ENCODE measurements at places on chromosomes 4 and X.

GRCh38 chrX:40104630-40104984, 6.8 kb upstream of the BCOR start:
- DNase-seq = no peak

DNA sequence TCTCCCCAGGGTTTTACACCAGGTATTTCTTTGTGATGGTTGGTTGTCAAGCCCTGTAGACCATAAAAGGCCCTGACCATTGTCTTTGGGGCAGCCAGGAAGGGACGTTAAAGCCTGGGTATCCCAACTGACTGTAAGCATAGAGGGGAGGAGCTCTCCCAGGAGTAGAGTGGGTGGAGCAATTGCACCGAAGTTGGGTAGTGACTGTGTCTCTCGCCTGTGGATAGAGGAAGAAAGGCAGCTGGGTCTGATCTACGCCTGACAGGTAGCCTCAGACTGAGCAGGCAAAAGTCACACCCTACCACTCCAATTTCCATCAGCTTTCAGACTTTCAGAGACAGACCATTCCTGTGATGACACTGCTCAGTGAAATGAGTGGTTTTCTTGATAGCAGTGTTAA, 123.3 kb downstream of the KLHL8 start:
- DNase-seq = no peak

DNA sequence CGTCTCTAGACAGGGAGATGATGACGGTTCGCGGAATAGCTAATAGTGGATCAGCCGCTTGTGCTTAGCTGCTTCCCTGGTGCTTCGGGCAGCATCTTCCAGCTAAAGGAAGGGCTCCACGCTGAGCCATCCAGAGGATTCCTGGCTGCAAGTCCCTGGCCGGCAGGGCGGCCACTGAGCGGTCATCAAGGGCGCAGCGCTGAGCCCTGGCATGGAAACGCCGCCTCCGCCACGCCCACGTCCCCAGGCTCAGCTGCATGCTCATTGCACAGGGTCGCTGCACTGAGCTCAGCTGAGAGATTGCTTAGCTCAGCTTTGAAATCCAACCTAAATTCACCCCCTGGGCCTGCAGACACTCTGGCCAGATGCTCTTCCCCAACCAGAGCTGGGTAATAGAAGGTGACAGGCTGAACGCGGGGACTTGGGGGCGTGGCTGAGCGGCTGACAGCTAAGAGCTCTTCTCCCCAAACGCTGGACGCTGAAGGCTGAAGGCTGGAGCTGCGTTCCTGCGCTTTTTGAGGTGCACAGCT, 118.2 kb upstream of the KIT start:
- no peak for DNase-seq

GRCh38 chr4:172514801-172515200, 653.8 kb upstream of the GALNT7 start:
- DNase-seq = no peak

DNA sequence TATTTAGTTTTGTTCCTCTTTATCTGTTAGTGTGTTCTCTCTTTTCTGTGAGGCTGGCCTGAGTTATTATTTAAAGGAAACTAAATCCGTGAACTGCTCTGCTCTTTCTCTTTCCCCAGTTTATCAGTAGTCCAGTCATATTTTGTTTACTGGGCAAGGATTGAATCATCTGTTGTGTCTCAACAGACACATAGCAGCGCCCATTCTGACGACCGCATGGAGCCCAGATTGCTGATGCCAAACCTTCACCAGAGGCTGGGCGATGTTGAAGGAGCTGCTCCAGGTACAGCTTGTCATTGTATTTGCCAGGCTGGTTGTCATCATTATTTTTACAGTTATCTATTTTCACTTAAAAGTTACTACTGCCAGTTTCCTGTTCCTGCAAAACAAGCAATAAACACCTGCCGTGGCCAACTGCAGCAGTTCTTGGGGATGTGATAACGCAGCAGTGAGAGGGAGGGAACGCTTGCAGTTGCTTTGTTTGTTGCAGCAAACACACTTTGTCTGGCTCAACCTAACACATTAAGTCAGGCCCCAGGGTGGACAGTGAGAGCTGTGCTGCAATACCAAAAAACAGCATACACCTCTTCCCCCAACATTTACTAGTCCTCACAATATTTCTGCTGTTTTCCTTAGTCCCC, 10.1 kb downstream of the REELD1 start:
- DNase-seq = no peak

GRCh38 chr4:8051644-8052043, 107.0 kb downstream of the ABLIM2 start:
- DNase-seq = no peak

- no peak for DNase-seq
Measured at GRCh38 chrX:151776181-151776731, 41.7 kb downstream of the CNGA2 start.

- DNase-seq = no peak
Measured at GRCh38 chrX:96715481-96715880, 30.8 kb downstream of the DIAPH2 start.

DNA sequence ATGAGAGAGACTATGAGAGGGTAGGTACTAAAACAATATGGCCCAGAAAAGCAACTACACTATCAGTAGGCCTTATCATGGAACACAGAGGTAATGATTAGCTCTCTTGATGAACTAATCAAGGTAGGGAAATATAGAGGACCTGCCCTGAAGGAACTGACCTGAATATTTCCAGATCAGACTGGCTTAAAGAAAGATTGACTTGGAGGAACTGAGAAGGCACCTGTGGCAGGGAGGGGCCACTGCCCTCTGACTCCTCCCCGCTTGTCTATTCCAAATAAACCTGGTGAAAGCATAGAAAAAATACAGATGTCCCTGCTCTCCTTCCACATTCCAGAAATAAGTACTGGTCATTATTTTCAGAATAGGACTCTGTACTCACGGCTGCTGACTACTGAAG, 5.5 kb downstream of the RPS6KA6 start:
- no peak for DNase-seq

DNA sequence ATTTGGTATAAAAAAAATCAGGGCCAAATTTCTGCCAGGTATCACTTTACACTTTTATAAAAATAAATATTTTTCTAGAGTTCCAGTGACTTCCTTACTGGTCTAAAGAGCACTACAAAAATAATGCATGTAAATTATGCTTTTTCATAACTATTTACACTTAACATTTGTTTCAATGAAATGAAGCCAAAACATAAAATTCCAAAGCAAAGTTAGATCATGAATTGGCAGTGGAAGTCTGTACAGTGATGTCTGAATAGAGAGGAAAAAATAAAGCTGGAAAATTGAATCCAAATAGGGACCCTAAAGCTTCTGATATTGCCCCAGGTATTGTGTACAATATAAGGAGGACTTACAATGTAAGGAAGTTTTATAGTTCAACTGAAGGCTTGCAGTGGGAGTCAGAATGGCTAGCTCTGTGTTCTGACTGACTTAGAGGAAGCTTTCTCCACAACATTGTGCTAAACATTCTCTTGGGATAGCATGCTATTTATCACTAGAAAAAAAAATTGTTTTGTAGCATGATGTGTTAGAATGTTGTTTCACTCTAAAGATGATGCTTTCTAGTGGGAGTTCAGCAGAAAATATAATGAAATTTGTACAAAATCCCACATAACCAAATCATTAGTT, 288.2 kb upstream of the UGT8 start:
- no peak for DNase-seq

DNA sequence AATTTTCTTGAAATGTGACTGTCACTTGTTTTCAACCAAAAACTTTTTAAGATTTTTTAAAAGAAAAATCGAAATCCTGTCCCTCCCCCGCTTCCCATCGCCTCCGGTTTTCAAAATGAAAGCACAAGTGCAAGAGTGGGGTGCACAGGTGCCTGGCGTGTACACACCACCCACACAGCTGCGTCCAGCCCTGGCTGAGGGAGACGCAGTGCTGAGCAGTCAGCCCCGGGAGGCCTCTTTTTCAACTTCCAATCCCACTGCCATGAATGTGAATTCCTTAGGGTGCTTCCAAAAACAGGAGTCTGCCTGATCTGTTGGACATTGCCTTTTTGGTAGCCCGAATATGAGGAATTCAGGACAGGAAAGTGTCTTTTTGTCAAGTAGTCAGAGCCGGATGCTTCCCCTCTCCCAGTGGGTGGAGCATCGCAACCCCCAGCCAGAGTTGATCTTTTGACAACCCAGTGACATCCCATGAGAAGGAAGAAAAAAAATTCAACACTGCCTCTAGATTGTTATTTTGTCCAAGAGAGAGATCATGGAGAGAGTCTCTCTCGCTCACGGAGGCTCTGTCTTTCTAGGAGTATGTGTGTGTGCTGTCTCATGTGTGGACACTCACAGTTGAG, 8.9 kb downstream of the PRRG3 start:
- no peak for DNase-seq

DNA sequence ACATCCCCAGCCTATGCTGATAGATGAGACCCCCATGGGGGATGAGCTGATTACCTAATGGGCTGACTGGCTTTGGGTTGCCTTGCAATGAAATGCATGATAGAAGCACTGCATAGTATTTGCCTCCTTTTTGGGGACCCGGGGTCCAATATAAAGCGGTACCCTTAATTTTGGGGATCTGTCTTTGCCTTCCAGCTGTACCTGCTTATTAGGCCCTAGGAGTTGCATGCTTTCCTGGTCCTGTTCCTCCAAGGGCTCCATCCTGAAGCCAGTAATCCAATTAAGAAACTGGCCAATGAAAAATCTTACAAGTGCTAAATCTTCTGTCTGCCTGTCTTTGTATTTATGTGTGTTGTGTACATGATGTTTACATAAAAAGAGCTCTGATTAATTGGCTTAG, 791.6 kb downstream of the TRIML1 start:
- DNase-seq = no peak

DNA sequence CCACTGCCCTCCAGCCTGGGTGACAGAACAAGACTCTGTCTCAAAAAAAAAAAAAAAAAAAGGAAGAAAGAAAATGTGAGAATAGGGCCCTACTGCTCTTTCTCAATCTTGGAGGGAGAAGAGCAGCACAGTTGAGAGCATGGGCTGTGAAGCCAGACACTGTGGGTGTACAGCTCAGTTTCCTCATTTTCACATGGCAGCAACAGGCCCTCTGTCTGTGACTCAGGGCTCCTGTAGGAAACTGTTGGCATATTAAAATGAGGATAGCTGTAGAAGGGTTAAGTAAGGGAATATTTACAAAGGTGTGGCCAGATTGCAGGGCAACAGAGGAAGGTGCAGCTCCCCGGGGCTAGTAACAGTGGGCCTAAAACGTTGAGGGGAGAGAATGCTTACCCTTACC, 3.4 kb downstream of the AKAP14 start:
- no peak for DNase-seq

DNA sequence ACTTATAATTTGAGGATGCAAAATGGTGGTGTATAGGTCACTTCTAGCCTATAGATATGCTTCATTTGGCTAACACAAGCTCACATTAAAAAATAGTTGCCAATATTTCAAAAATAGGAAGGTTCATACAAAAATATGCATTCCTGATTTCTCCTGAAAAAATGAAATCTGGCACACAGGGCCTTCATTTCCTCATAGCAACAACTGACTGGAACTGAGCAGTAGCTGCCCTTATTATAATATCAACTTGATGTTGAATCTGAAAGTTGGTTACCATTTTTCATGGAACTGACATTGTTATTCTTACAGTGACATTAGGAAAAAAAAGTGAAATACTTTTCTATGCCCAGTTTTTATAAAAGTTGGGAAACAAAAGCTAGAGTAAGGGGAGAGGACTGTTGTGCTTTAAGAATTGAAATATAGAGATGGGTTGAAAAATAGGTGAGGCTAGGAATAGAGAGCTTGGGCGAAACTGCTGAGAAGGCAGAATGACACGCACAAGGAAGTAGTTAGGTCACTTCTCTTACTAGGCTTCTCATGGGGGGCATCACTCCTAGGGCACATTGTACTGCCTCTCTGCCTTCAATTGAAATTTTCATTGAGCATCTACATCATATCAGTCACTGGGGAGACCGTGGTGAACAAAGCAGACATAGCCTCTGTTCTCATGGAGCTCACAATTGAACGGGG, 43.1 kb upstream of the C1GALT1C1 start:
- DNase-seq = no peak

GRCh38 chr4:7828011-7828720, 111.5 kb downstream of the AFAP1 start:
- no peak for DNase-seq

All from stimulated activated CD8-positive, alpha-beta memory T cell treated with anti-CD3 and anti-CD28 coated beads, Interleukin-4, amount 100 ng/mL, for 1 hour (primary cell).